Fibroblast of gingiva (primary cell): ENCODE measurements at places on chromosomes 7 and 10.
A peak's percentile ranks its signal among the peaks of the same experiment; 100 is the strongest.

DNA sequence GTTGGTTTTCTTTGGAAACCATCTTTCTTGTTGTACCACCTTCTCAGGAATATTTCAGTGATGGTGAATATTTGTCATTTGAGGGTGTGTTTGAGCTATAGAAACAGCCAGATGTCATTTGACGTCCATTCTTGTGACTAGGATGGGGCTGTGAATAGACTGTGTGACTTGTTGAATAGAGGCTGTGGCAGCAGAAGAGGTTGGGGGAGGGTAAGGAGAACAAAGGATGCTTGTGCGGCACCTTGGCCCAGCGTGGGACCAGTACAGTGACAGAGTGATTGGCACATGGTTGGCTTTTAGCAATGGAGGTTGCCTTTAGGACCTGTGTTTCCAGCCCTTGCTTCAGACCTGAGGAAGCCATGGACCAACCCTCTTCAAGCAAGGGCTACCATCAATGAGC, 11.3 kb downstream of the DMBT1 start:
- DNase-seq = no peak

DNA sequence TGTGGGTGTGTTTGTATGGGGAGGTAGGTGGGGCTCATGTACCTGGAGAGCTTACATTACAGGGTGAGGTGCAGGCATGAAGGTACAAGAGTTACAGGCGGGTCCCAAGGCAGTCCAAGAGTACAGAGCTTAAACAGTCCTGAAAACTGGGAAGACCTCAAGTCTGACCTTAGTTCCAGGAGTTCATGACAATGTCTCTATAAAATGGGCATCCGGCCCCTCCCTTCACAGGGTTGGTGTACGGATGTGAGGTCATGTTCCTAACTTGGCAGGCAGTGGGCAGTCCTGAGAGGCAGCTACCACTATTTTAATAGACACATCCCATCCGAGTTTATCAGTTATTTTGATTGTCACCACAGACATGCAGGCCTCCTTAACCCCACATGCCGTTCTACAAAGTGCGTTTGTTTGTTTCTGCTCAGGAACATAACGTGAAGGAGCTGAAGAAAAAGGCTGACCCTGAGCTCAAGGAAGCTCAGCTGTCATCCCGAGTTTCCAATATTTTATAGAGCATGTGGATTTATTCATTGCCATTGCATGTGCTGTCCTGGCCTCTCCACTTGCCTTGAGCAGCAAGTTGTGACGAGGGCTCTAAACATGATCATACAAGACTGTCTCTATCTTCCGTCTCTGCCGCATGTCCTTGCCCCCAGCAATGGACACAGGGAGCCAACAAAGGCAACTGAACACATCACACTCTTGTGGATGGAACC, 647.5 kb upstream of the IGFBP3 start:
- DNase-seq = no peak

GRCh38 chr7:41544241-41544640, 158.6 kb downstream of the INHBA start:
- DNase-seq = peak; percentile 17

DNA sequence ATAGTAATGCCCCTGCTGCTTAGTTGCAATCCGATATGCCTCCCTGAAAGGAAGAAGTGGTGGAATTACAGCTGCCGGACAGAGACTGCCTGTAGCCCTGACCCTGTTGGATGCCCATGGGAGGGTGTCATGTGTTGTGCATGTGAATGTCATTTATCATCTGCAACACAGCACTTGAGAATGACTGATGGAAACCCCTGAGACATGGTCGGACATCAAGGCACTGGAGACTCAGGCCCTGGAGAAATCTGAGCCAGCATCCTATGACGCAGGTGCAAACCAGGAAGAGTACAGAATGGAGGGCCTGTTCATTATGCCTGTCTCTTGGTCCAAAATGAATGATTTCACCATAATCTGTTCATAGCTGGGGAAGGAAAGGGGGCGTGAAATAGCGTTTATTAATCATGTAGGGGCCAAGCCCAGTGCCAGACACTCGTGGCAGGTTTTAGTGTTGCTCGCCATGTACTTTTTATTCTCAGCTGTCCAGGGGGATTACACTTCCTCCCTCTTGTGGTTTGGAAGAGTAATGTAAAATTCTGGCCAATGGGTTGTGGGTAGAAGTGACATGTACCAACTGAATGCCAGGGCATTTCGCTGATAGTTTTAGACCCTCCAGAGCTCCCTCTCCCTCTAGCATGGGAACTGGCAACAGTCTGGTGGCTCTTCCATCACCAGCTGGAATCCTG, 23.0 kb upstream of the LEP start:
- DNase-seq = peak; percentile 37

DNA sequence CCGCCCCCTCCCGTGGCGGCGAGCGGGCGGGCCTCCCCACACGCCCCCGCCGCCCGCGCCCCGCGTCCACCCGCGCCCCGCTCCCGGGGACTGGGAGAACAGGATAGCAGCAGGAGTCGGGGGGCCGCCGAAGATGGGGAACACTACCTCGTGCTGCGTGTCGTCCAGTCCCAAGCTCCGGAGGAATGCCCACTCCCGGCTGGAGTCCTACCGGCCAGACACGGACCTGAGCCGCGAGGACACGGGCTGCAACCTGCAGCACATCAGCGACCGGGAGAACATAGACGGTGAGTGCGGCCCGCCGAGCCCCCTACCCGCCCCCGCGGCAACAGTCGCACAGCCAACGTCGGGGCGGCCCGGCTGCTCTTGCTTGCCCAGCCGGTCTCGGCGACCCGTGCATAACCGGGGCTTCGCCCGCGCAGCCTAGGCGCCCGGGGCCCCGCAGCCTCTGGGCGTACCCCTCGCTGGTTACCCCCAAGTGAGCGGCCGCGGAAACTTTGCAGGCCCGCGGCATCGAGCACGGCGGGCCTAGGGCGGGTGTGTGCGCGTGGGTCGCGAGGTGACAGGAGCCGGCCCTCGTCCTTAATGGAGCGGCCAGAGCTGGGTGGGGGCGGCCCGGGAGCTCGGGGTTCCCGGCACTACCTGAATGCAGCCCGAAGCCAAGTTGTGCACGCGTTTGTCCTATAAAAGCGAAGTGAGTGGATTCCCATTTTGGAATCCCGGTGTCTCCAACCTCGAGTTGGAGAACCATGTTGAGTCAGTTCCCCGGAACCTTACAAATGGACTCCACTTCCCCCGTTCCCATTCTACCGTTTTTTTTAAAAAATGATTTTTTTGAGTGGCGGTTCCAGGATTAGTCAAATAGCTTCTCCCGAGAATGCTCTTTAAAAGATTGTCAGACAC, 863 bp downstream of the CCNY start:
- no peak for DNase-seq

DNA sequence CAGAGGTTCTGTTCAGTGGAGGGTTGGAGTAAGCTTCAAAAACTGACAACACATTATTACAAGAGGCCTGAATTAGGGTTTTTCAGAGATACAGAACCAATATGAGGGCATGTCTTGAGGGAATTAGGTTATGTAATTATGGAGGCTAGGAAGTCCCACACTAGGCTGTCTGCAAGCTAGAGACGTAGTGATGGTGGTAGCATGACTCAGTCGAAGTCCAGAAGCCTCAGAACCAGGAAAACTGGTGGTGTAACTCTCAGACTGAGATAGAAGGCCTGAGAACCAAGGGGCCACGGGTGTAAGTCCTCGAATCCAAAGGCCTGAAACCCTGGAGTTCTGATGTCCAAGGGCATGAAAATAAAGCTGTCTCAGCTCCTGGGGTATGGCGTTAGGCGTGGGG, 35.6 kb downstream of the ZNF518A start:
- no peak for DNase-seq

DNA sequence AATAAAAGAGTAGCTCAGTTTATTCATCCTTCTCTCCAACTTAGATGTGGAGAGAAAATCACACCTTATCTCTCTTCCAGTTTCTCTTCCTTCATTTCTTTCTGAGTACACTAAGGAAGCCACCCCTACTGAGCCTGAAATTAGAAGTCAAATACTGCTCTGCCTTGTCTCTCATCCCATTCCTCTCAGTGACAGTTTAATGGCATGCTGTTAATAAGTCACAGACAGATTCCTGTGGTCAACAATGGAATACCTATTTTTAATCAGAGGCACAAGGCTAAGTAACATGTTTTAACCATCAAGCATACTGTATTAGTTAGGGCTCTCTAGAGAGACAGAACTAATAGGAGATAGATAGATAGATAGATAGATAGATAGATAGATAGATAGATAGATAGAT, 253.2 kb downstream of the HTR7 start:
- no peak for DNase-seq

GRCh38 chr10:7412237-7412927, 1.5 kb upstream of the SFMBT2 start:
- no peak for DNase-seq

DNA sequence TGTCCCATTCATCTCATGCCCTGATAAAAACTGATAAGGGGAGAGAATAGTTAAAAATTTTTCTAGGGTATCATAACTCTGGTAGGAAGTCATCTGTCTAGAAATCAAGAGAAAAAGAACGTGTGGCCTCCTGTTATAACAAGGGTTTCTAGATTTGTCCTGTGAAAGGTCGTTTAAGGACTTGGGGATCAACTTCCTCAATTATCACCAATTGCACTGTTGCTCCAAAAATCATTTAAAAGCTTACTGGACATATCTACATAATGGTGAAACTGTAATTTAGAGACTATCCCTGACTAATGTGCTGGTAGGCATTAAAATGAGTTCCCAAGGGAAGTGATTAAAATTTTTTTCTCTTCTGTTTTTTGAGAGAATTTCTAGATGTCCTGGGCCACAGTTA, 58.2 kb downstream of the GPR141 start:
- DNase-seq = no peak

DNA sequence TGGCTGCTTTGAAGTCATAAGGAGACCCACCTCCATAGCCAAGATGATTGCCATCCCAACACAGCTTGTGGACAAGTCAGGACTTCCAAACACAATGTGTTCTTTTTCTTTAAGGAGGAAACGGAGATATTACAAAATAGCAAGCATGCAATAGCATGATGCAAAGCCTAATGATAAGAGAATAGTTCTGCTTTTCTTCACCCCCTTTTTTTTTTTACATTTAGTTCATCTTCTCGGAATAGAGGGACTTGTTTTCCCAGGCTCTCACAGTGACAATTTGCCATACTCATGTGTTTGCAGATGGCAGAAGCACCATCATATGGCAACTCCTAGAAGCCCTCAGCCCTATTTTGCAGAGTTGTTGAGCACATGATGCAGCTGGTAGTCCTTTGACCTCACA, 119.8 kb downstream of the ITGB8 start:
- no peak for DNase-seq

DNA sequence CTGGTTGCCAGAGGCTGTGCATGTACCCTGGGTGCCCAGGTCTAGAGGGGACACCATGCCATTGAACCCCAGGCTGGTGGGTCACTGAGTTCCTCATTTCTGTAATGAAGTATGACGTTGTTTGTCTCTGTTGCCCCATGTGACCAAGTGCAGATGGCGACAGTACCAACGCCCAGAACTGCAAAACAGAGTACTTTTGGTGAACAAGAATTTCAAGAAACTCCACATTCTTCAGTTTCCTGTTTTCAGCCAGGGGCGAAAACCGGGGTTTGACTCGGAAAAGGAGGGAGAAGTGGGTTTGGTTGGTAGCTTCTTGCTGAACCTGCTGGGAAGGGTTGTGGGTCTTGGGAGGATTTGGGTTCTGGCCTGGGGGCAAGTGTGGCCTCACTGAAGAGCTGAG, 18.2 kb downstream of the CYP17A1 start:
- DNase-seq = no peak

GRCh38 chr10:43132867-43133787, 5.1 kb upstream of the CSGALNACT2 start:
- DNase-seq = no peak

- DNase-seq = no peak
Measured at GRCh38 chr7:154789404-154789803, 213.5 kb downstream of the PAXIP1 start.

GRCh38 chr10:62978482-62978881, 154.6 kb upstream of the NRBF2 start:
- no peak for DNase-seq

GRCh38 chr10:71848325-71849275, 2.5 kb downstream of the PSAP start:
- DNase-seq = no peak

GRCh38 chr7:114988026-114988425, 66.1 kb downstream of the MDFIC start:
- DNase-seq = no peak

DNA sequence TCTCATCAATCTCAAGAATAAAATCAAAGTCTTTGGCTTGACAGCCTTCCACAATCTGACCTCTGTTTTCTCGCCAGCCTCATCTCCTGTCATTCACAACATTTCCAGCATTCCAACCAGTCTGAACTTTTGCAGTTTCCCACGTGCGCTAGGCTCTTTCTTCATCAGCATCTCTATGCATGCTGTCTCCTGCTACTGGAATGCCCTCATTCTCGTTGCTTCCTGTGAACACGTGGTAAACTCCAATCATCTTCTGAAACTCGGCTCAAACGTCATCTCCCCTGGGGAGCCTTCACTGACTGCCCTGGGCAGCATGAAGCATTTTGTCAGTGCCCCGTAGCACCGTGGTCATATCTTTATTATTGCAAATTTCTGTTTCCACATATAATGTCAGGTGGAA, 12.2 kb upstream of the RSBN1L start:
- peak; percentile 91 for DNase-seq

GRCh38 chr7:105924945-105925344, 38.1 kb upstream of the CDHR3 start:
- DNase-seq = no peak

- no peak for DNase-seq
Measured at GRCh38 chr7:37231613-37232012, 217.1 kb downstream of the ELMO1 start.

DNA sequence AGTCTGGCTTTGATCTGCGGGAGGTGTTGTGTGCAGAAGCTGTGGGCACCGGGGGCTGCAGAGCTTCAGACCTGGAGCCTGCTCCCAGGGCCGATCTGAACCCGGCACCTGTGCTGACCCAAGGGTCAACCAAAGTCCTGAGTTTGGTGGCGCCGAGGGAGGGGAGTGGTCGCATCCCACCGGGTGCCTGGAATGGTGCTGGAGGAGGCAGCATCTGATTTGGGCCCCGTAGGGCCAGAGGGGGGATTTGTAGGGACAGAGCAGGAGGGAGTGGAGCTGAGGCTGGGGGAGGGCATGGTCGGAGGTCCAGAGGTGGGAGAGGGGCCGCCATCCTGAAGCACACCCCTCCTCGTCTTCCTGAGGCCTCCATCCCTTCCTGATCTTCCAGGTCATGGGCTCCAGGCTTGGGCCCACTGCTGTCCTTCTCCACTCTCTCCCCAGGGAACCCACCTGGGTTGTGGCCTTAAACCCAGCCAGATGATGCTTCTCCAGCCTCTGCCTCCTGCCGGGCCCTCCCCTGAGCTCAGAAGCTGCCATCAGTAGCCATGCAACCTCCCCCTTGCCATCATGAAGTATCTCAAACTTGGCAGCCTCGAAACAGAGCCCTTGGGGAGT, 112.9 kb downstream of the LHPP start:
- DNase-seq = no peak
